ENCODE measurements at places on chromosomes 6 and 20. TPM values are rescaled to one million over a fixed set of nuclear protein-coding genes. Genes with fewer than 3 reads are reported as not detected.
A peak's percentile ranks its signal among the peaks of the same experiment; 100 is the strongest.

DNA sequence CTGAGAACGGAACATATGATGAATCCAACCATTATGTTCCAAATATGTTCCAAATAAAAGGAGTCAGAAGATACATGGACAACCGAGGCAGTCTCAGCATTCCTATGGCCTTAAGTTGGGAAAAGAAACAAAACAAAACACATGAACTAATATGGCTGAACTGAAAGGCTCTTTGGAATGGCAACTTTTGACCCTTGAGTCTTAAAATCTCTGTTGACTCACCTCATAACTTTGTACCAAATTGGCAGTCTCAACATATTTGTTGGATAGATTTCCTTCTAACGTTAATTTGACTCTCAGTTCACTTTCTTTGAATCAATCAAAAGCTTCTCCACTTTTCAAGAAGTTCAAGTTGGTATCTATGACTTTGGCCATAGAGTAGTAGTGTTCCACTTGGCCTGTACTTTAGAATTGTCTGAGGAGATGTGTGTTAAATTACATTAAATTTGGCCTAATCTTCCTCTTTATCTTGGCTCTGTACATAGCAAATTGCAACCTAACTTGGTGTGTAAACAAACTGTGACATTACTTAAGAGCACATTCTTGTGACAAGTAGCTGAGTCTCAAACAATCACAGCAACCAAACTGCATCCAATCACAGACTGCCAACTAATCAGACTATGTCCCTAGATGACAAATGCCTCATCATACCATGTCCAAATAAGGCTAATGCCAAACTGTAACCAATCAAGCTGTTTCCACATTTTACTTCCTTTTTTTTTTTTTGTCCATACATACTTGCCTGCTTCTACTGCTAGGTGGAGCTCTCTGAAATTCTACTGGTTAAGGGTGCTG lies 208.8 kb downstream of the BMP2 start:
- DNase-seq, result no peak

- no peak for DNase-seq
Observed at GRCh38 chr6:149965194-149966020, 1.7 kb downstream of the ULBP1 start.

DNA sequence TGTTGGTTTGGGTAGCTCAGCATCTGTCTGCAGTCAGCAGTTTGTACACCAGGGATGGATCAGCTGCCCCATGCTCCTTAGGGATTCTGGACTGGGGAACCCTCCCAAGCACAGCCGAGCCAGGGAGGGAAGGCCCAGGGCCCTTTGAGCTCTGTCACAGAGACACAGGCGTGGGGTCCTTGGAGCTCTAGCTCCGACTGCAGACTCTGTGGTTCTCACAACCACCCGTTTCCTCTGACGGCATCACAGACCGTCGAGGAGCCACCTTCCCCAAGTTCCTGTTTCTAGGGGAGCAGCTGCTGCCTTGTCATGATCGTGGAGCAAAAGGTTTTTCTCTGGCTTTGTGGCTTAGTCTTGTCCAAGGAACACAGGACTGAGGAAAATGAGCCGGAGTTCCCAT lies at the start of gene SLA2:
SLA2 (minus strand) TSS at position 199 of the 400 bp plus-strand sequence. CDS start 4,861 bp downstream, outside the sequence.
- DNase-seq, result no peak

DNA sequence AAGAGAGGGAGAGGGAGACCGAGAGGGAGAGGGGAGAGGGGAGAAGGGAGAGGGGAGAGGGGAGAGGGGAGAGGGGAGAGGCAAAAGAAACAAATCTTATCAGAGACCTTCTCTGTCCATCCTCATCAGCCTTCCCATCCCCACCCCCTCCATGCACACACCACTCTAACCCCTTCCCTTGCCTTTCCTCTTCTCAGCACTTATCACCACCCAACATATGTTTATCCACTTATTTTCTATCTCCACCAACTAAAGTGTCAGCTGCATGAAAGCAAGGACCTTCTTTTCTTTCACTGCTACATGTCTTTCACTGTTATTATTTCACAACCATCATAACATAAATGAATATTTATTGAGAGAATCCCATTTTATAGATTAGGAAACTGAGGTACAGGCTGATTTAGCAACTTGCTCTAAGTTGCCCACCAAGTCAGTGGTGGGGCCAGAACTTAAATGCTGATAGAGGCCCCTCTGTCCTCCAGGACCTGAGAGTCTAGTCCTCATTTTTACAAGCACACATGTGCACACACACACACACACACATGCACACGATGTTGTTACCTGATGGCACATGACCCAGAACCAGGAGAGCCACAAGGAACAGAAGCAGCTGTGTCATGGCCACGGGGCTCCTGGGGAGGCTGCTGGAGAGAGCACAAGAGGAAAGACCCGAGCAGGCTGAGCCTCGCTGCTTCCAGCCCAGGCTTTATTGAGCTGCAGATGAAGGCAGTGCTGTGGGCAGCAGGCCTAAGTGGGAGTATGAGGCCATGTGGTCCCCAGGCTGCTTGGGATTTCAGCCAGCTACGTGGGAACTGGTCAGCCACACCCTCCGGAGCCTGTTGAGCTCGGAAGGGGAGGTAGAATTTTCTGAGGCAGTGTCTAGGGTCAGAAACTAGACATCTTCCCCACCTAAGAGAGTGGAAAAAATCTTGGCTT lies 2.3 kb downstream of the DEFB124 start:
- no peak for DNase-seq

GRCh38 chr20:2051946-2052345 lies 49.7 kb upstream of the STK35 start:
- no peak for DNase-seq

DNA sequence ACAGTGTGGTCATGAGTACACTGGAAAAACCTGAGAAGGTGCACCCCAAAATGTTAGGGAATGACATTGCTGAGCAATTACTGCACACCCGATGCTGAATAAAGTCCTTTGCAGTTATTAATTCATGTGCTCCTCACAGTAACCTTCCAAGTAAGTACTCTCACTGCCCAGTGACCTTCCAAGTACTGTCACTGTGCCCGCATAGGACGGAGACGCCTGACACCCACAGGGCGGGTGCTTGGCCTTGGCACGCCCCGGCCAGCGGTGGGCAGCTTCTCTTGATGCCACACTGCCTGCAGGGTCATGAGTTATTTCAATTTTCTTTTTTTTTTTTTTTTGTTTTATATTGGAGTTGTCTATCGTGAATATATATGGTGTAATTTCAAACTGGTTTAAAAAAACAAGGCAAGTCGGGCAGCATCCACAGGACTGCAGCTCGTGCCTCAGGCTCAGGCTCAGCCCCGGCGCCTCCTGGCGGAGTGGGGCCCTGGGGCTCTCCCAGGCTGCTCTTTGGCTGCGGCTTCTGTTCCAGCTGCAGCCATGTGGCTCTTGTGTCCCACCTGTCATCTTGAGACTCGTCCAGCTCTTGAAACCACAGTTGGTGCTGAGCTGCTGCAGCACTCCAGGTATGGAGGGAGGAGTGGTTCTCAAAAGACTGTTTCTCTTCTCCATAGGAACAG lies 27.0 kb downstream of the PNLDC1 start:
- no peak for DNase-seq

DNA sequence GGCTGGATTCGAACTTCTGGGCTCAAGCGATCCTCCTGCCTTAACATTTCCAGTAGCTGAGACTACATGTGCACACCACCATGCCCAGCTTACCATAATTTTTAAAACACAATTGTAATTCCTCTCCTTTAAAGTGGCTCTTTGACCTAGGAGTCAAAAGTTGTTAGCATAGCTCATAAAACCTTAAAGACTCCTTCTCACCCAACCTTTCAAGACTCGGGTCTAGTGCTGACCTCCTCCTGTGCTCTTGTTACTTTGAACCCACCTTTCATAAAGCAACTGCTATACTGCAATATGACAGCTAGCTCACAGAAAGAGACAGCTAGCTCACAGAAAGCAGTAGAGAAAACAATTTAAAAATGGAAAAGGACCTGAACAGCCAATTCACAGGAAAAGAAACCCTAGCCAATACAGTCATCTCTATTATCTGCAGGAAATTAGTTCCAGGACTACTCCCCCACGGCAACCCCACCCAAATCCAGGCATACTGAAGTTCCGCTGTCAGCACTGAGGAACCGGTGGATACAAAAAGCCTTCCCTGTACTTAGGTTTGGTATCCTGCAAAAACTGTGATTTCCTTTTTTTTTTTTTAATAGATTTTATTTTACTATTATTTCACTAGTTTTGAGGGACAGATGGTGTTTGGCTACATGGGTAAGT lies 20.3 kb downstream of the SSR1 start:
- no peak for DNase-seq

GRCh38 chr20:32343439-32343838 lies 14.7 kb upstream of the ASXL1 start:
- no peak for DNase-seq

DNA sequence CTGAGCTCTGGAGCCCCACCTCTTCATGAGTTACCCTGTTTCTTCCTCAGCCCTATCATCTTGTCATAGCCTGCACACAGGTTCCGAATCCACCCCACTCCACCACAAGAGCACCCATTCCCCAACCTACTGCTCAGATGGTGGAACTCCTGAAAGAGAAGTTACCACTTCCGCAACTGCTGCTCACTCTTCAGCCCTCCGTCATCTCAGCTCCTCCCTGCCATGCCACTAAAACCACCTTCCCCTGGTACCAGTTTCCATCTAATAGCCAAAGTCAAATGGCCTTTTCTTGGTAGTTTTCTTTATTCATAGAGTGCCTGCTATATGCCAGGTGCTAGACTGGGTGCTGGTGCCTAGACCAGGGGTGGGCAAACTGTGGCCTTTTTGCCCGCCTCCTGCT lies 3.9 kb downstream of the RAB22A start:
- DNase-seq, result no peak

- no peak for DNase-seq
Observed at GRCh38 chr20:19435821-19436220, 223.4 kb downstream of the SLC24A3 start.

DNA sequence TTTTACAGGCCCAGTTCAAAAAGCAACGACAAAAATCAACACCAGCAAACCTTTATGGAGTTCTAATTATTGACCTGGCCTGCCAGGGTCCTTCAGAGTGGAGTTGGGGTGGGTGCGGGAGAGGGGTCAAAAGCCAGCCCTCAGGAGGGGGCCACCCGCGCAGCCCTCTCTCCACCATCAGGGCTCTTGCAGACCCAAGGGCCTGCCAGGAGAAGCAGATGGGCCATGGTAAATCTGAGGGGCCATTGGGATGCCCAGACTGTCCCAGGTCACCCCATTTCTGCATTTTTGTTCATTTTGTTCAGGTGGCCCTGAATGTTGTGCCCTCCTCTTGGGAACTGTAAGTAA lies 88.4 kb downstream of the DHX35 start:
- DNase-seq, result no peak

DNA sequence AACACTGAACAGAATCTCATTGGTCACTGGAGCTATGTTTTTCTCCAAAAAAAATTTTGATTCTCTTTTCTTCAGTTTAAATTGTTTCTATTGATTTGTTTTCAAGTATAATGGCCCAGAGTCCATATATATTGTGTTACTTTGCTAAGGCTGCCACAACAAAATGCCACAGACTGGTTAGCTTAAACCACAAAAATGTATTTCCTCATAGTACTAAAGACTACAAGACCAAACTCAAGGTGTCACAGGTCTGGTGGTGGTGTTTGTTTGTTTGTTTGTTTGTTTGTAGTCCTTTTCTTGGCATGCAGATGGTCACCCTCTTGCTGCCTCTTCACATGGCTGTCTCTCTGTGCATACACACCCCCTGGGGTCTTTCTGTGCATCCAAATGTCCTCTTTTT lies 34.0 kb downstream of the BMP5 start:
- DNase-seq, result no peak

GRCh38 chr20:46999801-47000465 lies 105.3 kb downstream of the EYA2 start:
- DNase-seq, result no peak

DNA sequence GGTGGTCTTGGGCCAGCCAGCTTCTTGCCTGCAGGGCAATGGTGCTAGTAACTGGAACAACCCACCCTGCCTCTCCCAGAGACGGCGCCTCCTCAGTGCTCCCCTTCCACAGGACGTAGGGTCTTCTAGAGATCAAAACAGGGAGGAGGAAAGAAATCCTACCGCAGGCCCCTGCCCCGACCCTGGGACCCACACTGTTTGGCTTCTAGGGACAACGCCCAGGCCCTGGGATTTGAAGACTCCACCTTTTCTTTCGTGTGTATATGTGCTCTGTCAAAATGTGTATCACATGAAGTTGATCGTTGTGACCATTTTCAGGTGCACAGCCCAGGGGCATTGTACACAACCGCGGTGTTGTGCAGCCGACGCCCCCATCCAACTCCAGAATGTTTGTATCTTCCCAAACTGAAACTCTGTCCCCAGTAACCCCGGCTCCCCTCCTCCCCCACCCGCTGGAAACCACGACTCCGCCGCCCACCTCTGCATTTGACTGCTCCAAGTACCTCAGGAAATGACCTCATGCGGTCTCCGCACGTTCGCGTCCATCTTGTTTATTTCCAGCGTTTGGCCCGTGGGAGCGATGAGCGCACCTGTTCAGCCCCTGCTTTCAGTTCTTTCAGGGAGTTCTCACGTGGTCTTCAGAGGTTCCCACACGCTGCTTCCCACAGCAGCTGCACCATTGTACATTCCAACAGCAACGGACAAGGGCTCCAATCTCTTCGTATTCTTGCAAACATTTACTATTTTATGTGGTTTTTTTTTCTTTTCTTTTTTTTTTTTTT lies 3.4 kb upstream of the BHLHE23 start:
- no peak for DNase-seq

GRCh38 chr20:63087872-63088680 lies 81.3 kb upstream of the BHLHE23 start:
- DNase-seq, result no peak

- no peak for DNase-seq
Observed at GRCh38 chr6:16570946-16571345, 190.3 kb downstream of the ATXN1 start.

GRCh38 chr20:63686492-63687321 lies 9.7 kb upstream of the TNFRSF6B start:
- peak; percentile 8 for DNase-seq

The ACSS1 gene
- polyA plus RNA-seq, result 1.1 TPM

The CALHM5 gene
- polyA plus RNA-seq, result 7.7 TPM
